ENCODE measurements at places on chromosomes 3 and 15. TPM values are rescaled to one million over a fixed set of nuclear protein-coding genes. Genes with fewer than 3 reads are reported as not detected.

PLA2G4E gene
- not detected for total RNA-seq

CACNA2D3 gene
- total RNA-seq = 6.9 TPM

RAB6B gene
- total RNA-seq = 9.5 TPM

CHRFAM7A gene
- 4.7 TPM for total RNA-seq

PLA2G4D gene
- not detected for total RNA-seq

NEK11 gene
- 16.9 TPM for total RNA-seq

- DNase-seq = no peak
Observed at GRCh38 chr3:171005648-171006047, 20.9 kb downstream of the SLC2A2 start.

DNA sequence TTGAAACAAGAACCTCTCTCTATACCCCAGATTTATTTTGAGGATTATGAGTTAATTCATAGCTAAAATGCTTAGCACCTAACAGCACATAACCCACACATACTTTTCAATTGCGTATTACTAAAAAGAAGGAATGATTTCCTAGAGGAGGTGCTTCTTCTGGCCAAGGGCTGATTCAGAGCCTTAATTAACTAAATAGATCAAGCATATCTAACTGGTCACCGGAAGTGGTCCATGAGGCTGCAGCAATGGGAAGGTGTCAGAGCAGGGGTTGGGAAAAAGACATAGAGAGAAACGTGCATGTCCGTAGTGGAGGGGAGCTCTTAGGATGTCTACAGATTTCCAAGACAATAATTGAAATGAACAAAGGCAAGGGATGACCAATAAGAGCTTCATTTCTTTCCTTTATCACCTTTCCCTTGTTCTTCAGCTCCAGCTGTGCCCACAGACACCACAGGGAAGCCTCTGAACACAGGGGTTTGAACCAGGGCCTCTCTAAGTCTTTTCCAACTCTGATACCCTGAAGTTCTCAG, 467 bp downstream of the HGD start:
- DNase-seq = no peak

DNA sequence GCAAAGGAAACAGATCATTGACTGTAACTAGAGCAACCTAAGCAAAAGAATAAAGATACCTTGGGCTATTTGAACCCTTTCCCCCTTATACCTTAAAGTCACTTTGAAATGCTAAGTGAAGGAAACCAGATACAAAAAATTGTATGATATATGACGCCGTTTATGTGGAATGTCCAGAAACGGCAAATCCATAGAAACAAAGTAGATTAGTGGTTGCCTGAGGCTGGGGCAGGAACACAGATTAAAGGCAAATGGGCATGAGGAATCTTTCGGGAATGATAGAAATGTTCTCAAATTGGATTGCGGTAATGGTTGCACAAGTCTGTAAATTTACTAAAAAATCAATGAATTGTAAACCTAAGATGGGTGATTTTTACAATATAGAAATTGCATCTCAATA, 160.1 kb upstream of the CCDC54 start:
- DNase-seq = no peak

DNA sequence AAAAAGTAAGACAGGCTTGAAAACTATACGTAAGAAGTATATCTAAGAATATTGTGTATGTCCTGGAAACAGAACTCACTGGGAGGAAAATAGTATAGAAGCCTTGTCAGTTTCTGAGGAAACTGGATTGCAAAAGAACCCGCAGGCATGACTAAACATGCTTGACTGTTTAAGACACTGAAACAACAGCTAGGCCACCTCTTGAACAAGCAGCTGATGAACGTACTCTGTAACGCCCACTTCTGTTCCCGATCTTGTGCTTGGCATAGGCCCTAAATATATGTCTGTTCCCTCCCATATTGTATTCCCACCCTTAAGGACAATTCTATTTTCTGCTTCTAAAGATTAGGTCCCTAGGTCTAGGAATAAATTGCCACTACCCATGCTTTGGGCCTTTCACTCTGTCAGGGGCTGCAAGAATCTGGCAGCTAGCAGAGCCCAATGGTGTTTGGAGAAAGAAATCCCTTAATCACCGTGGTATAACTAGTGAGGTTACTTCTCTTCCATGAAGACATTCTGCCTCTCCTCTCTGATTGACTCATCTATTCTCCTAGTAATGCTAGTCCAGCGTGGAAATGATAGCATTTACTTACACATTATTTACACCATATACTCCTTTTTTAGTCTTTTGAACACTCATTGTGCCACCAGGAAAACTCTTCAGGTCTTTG, 46.2 kb downstream of the CD200 start:
- DNase-seq = no peak

DNA sequence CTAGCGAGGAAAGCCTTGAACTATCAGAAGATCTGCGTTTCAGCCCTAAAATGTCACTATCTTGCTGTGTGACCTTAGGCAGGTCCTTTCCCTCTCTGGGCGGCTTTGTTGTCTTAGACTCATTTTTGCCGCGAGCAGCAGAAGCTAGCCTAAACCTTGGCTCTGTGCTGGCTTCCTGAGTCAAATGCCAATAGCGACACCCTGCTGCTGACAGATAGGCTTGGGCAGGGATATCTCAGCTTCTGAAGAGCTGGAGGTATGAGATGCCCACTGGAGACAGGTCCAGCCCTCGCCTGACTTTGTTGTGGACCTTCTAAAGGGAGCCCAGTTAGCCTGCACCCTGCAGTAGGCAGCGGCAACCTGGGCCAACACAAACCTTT, 1.3 kb downstream of the ADAMTSL3 start:
- no peak for DNase-seq

DNA sequence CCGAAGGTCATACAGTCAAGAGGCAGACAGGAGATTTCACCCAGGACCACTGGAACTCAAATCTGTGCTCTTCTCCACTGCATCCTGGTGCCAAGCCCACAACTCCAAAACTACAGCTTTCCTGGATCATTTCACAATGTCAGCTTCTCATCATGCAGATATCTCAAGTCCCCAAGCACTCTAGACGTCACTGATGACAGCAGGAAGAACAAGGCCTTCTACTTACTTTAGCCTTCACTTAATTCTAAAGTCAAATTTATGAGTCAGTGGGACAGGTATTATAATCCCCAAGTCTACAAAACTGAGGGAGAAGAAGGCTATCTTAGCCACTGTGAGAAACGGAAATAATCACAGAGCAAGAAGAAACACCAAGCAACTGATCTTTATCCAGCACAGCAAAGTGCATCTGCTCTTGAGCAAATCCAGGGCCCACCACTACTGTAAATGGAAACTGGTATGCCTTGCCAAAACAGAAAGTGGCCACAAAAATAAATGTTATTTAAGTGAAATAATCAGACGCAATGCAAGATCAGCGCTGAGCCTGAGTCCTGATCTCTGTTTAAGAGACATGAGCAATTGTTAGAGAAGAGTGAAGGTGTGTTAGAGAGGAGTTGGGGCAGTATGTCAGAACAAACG, 928 bp downstream of the RAD18 start:
- no peak for DNase-seq

DNA sequence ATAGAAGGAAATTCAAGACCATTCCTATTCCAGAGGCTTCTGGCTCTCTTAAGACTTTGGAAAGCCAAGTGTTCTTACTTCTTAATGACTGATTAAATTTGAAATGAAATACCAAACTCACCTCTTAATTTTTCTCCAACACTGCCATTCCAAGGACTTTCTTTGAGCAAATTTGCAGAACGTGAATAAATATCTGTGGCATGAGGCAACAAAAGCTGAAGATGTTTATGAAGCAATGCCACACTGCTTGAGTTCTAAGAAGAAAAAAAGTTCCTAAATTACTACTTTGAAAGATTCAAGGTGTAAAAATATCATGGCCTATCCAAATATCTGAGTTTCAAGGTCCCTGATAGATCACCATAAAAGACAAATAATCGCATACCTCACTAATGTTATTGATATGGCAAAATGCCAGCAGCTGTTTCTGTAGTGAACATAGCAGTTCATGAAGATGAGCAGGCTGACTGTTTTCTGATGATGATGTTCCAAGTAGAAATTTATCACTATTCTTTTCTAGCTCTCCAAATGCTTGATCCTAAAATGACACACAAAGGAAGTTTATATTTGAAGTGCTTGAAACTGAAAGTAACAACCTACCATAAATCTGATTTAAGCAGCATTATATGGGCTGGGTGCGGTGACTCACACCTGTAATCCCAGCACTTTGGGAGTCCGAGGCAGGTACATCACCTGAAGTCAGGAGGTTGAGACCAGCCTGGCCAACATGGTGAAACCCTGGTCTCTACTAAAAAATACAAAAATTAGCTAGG, 104.4 kb downstream of the HERC1 start:
- DNase-seq = no peak

- DNase-seq = no peak
Observed at GRCh38 chr3:171101982-171102641, 75.6 kb upstream of the SLC2A2 start.

- no peak for DNase-seq
Observed at GRCh38 chr3:133136114-133137041, 98.2 kb downstream of the TMEM108 start.

Data from sciatic nerve (tissue), 2 donors.